Right forelimb (tissue), 1 donor: ENCODE measurements at places on chromosomes 11 and 22.
A peak's percentile ranks its signal among the peaks of the same experiment; 100 is the strongest.

GRCh38 chr11:98895936-98896335 lies 124.8 kb upstream of the CNTN5 start:
- DNase-seq: no peak

DNA sequence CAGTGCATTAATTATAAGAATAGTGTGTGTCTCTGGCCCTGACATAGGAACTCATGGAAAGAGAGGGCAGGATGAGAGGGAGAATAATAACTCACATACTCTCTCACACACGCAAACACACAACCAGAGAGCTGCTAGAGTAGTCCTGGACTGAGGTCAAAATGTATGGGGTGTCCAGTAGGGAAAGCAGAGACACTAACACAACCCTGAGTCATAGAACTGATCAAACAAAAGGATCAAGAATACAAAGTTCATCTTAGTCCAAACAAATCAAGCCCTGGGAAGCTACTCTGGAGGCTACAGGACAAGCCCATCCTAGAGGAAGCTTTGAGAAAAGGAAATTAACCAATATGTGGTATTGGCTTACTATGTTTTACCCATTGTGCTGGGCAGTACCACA lies 178.5 kb upstream of the GUCY1A2 start:
- no peak for DNase-seq

DNA sequence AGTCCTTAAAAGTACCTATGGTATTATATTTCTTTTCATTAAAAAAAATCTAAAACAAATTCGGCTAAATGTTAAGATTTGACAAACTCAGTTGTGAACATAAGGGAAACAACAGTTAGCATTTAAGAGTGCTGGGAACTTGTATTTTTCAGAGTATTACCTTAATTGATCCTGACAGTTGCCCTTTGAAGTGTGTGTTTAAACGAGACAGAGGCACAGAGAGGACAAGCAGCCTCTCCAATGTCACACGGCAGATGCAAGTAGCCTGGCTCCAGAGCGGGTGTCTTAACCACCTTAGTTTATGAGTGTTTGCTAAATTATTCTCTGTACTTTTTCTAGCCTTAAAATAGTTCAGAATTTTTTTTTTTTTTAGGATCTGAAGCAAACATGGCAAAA lies 80.9 kb downstream of the TIMP3 start:
- no peak for DNase-seq

DNA sequence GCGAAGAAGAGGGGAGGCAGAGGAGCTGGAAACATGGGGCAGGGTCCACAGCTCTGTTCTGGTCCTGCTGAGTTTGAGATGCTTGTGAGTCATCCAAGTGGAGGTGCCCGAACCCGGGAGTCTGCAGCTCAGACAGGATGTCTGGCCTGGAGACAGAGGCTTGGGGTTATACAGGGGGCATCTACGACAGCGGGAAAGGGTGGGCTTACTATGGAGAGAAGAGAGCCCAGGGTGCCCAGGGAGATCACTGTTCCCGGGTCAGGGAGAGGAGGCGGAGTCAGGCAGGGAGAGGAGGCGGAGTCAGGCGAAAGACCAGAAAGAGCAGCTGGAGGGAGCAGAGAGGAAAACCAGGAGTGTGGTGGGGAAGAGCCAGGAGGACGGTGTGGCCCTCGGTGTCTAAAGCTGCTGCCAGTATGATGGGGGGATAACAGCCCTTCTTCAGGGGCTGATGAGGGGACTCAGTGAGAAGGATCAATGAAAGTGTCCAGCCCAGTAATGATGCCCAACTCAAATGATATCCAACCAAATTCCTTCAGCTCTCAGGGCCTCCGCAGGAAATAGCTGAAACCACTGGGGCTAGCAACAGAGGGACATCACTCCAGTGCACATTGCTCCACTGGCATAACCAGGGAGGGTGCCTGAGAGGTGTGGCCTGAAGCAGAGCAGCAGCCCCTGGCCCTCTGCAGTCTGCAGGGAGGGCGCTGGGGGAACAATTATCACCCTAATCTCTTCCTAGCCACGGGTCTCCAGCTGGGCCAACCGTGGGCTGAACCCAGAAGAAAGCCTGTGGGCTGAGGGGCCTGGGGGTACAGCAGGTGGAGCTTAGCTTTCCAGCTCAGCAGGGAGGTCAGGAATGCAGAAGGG lies 2.6 kb upstream of the LTBP3 start:
- peak; percentile 78 for DNase-seq

DNA sequence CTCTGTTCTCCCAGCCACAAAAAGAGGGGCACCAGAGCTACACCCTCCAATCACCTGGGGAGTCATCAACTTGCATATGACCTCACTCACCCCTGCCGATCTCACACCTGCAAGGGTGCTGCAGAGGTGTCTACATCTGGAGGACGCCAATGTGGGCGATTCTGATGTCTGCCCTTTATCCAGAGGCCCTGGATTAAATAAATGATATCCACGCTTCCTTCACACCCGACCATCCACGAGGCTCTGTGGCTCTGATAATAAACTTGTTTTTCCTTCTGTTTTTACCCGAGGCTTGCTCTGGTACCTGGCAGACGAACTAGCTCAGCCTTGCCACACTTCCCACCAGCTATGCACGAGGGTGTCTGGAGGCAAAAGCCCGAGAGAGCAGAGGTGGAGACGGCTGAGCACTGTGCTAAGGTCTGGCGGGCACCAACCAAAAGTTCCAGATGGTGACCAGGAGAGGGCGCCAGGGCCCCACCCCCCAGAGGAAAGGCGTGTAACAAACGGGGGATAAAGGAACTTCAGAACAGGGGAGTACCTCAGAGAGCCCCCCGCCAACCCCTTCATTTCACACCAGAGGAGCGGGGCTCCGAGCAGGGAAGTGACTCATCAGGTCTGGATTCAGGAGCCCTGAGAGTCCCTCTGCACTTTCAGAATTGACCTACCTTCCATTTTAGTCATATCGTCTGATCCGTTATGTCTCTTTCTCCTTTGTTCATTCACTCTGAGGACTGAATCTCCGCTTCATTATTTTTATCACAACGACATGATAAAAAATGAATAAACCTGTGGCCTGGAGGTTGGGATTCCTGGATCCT lies 13.5 kb downstream of the SCN3B start:
- no peak for DNase-seq

- DNase-seq: no peak
Observed at GRCh38 chr11:86537541-86538222, 134.7 kb downstream of the ME3 start.

DNA sequence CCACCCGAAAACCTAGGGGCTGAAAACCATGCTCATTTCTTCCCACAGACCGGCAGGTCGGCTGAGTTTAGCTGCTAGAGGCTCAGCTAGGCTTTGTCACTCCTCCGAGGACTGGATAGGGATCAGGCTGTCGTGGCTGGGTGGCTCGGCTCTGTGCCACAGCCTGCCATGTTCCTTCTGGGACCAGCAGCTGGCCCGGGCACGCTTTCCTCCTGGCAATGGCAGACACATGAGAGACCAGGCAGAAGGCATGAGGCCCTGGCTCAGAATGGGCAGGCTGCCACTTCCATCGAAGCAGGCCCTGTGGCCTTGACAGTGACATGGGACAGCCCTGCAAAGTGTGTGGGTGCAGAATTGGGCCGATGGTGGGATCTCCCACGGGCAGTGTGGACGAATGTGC lies 20.9 kb downstream of the PARVG start:
- no peak for DNase-seq

DNA sequence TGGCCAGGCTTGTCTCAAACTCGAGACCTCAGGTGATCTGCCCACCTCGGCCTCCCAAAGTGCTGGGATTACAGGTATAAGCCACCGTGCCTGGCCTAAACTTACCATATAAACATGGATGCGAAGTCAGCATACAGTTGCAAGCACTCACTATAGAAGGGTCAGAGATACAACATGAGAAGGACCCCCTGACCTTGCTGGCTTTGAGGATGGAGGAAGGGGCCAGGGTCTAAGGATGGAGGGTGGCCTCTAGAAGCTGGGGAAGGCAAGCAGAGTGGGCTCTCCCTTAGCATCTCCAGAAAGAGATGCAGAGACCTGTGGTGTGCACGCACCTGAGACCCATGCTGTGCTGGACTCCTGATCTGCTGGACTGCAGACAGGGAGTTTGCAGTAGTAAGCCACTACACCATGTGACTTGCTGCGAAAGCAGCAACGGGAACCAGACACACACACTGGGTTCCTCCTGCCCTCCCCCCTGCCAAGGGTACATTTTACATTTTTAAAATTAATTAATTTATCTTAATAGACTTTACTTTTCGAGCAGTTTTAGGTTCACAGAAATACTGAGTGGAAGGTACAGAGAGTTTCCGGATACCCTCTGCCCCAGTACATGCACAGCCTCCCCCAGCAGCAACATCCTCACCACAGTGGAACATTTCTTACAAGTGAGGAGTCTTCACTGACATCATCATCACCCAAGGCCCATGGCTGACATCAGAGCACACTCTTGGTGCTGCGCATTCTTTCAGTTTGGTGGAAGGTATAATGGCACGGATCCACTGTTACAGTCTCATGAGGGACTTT lies 170.1 kb upstream of the B3GAT1 start:
- DNase-seq: no peak

- DNase-seq: no peak
Observed at GRCh38 chr11:8186429-8186828, 17.6 kb upstream of the RIC3 start.

GRCh38 chr22:28341001-28341400 lies 338.6 kb downstream of the TTC28 start:
- DNase-seq: no peak
